ENCODE measurements at places on chromosomes 4 and X.

DNA sequence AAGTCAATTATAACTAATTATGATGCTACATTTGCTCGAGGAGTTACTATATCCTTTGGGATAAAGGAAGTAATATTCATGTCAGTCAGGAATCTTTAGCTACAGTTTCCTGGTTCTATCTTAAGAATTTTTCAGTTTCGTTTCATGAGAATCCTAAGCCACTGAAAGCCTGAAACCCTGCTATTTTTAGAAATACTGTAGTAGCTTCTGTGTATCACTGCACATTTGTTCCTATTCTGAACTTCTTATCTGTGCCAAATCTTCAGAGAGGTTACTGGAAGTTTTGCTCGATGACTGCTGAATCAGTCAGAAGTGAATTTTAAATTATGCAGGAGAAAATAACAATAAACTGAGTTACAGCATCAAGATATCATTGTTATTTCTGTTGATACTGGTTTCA lies 249.2 kb downstream of the TENM3 start:
- DNase-seq = no peak

- DNase-seq = no peak
These were observed 160.5 kb upstream of the GABRA2 start for GRCh38 chr4:46550471-46550870.

GRCh38 chr4:83436680-83437079 lies 18.9 kb downstream of the HELQ start:
- DNase-seq = no peak

- DNase-seq = no peak
These were observed 25.7 kb downstream of the ZNF185 start for GRCh38 chrX:152923599-152923998.

DNA sequence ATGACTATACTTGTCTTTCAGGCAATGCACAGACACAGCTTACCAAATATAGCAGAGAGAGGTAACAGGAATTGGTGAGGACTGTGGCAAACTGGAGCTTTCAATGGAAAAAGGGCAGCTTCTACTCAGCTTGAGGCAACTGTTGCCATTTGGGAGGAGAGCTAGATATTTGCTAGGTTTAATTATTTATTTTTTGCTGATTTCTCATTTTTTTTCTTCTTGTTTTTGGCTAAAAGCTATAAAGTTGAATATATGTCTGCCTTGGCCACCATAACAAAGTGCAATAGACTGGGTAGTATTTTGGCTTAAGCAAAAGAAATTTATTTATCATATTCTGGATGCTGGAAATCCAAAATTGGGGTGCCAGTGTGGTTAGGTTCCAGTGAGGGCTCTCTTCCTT lies 93.9 kb downstream of the LDB2 start:
- DNase-seq = no peak

GRCh38 chr4:126247409-126247808 lies 932.7 kb downstream of the FAT4 start:
- DNase-seq = no peak

GRCh38 chrX:50581405-50581804 lies 110.8 kb upstream of the DGKK start:
- DNase-seq = no peak

GRCh38 chrX:15946783-15947580 lies 92.4 kb upstream of the AP1S2 start:
- DNase-seq = no peak

- peak; percentile 39 for DNase-seq
These were observed 1.0 kb downstream of the PGRMC2 start for GRCh38 chr4:128286474-128287058.

DNA sequence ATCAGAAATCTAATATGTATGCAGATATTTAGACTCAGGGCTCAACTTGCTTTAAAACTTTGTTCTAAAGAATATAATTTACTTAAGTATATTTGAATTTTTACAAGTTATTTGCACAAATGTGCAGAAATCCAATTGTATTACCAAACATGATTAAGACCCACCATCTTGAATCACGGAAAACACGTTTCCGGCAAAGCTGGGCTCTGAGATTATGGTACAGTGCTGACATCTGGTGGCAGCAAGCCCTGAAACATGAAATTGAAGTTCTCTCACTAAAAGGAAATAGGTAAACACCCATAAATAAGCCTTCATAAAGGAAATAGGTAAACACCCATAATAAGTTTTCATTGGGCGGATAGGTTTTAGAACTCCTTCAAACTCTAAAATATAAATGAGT lies 98.3 kb upstream of the MAOA start:
- DNase-seq = peak; percentile 48

GRCh38 chr4:94765648-94766047 lies 7.9 kb downstream of the BMPR1B start:
- DNase-seq = no peak

DNA sequence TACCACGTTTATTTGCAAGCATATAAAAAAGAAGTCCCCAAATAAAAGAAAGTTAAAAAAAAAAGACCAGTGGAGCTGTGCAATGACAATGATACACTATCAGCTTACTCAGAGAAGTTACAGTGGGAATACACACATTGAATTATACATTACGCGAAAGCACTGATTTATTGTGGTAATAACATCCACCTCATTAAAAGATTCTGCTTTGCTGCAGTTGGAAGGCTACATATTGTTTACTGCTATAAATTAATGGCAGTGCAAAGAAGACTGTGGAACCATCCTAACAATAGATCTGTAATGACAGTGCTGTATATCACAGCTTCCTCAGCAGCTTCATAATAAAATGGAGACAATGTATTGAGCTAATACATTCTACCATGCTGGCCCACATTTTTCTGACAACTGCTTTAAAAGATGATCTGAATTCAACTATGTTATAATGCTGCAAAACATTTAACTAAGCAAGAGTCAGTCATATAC lies 142.5 kb upstream of the MAB21L2 start:
- DNase-seq = no peak

DNA sequence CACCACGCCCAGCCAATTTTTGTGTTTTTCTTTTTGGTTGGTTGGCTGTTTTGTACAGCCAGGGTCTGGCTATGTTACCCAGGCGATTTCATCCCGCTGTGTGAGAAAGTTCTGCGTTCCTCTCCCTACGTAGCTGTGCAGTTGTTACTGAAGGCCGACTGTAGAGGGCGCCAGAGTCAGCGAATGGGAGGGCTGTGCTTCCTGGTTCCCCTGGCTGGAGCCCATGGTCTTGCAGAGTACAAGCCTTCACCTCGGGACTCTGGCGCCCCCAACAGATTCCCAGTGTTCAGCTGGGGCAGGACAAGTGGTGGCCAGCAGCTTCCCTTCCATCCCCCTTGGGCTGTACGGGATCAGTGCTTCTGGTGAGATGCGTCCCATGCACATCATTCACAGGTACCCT lies 5.6 kb upstream of the CT45A1 start:
- no peak for DNase-seq

- no peak for DNase-seq
These were observed 248.1 kb downstream of the EVC2 start for GRCh38 chr4:5460106-5460801.

- peak; percentile 65 for DNase-seq
These were observed 4.7 kb downstream of the RASGEF1B start for GRCh38 chr4:81466841-81467671.

DNA sequence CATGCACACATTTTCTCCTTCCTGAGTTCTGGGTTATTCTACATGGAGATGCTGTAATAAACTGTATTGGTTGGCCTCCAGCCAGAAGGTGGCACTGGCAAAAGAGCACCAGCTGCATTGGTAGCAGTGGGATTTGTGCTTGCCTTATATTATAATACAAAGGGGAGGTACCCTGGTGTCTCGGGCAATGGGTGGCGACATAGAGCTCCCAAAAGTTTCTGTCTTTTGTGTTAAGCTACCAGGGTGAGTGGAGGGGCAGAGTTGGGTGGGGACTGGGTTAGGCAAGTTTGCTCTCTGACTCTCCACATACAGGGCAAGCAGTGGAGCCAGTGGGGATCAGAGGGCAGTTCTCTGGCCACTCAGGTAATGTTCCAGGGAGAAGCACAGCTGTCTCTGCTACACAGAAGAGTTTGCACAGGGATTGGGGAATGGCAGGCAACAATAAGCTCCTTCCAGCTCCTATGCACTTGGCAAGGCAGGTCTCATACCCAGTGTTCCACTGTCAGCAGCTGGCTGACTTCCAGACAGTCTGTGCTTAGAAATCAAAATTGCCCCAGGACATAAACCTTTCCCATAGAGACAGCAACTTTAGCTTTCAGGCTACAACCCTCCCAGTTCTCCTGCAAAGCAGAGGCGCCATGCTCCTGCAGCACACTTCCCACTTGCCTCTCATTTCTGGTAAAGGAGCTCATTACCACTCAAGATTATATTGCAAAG lies 463.9 kb upstream of the PCDH7 start:
- DNase-seq = no peak

- no peak for DNase-seq
These were observed 6.4 kb upstream of the FRMPD3 start for GRCh38 chrX:107442914-107443527.

DNA sequence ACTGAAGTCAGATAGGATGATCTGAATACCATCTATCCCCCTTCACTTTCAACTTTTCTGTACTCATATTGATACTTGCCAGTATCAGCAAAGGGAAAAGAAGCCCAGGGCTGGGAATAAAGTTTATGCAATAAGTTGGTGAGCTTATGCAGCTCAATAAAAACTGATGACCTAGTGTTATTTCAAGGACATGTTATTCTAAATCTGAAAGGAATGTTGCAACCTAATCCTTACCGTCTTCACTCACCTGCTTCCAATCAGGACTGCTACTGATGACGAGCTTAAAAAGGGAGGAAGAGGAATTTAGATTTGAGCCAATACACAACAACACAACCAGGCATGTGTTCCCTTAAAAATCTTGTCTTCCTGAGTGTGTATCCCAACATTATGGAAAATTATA lies 419.9 kb downstream of the SPRY1 start:
- DNase-seq = no peak

DNA sequence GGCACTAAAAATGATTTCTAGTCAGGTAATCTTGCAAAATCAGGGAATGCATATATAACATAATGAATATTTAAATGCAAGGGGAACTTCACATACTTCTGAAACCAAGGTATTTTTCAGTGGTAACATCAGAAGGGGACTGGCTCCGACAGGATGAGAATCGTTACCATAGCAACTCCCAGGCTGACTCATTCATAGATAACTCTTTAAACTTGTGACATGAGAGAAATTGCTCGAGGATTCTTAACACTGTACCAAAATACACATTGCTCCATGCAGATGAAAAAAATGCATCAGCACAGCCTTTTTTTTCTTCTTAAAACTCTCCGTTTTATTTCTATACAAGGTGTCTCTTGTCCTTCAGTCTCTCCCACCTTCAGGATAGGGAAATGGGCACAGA lies 114.3 kb downstream of the GABRB1 start:
- DNase-seq = no peak

GRCh38 chr4:100366213-100366612 lies 151.6 kb downstream of the EMCN start:
- no peak for DNase-seq

- no peak for DNase-seq
These were observed 8.8 kb downstream of the DIPK2B start for GRCh38 chrX:45191820-45192409.

DNA sequence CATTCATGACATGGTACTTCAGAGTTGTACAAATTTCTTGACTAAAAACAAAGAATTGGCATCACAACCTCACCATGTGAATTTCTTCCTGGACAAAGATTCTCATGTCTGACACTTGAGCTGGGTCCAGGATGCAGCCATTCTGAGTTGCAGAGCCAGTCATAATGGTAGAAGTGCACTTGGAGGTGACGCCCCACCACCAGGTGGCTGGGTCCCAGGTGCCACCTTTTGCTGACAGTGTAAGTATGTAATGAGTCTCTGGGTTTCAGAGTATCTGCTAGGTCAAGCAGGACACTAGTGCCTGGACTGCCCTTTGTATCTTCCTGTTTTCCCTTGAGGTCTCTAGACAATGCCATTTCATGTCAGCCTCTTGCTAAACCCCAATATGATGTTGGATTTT lies 36.6 kb upstream of the WDR1 start:
- no peak for DNase-seq

DNA sequence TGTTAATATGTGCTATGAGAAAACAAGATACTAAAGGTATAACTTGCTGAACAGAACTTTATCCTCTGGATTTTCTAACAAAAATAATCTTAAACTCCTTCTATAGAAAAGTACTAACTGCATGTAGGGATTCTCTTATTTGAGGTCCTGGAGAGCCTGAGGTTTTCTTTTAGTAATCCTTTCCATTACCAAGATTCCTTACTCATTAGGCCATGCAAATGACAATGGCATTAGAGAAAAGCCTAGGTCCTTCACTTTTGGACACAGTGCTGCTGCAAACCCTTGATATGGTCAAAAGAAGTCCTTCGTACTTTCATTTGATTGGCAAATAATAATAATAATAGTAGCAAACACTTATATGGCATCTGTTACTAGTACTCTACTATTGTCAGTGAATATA lies 3.2 kb downstream of the MMRN1 start:
- DNase-seq = no peak

Measured in central memory CD4-positive, alpha-beta T cell (primary cell).